CD4-positive, alpha-beta T cell treated with Interleukin-2 at 100 ng/mL for 4 hours (primary cell): ENCODE measurements at places on chromosomes 16 and 17.

- DNase-seq: no peak
These were observed 13.4 kb downstream of the RBBP6 start for GRCh38 chr16:24552705-24553246.

- DNase-seq: no peak
These were observed 31.6 kb downstream of the PHKB start for GRCh38 chr16:47492428-47493377.

DNA sequence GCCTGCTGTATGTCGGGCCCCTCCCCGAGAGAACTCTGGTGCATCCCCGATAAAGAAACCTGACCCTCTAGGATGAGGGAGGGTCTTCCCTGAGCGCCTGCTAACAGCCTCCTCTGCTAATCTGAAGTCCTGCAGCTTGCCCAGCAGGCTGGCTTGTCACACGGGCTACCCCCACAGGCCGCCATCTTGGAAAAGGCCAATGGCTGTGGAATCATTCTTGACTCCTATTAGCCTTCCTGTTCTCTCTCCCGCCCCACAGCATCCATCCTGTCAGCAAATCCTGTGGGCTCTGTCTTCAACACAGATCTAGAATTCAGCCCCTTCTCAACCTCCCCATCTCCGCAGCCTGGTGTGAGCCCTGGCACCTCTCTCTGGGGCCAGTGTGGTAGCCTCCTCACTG is 12.0 kb downstream of the IL4R start:
- DNase-seq: no peak

- DNase-seq: no peak
These were observed 15.3 kb upstream of the RPTOR start for GRCh38 chr17:80529104-80529903.

GRCh38 chr17:29642171-29642611 is 19.5 kb upstream of the CORO6 start:
- DNase-seq: no peak

- DNase-seq: no peak
These were observed 6.6 kb downstream of the POLR2C start for GRCh38 chr16:57469046-57469445.

DNA sequence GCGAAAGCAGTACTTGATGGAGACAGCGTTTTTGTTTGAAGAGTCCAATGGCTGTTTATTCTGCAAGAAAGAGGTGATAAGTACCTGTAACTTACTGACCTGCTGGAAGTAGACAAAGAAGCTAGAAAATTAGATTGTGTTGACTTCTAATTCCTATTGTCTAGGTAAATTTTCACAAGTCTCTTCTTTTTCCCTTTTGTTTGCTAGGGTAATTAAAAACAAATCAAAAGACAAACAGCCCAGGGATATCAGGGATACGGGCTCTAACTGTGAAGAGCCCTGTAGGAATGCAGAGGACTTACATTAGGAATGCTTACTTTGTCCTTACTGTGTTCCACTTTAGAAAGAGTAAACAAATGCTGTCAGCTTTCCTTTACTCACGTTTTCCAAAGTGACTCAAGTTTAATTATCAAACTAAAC is 7.0 kb downstream of the PSME3IP1 start:
- DNase-seq: no peak

- DNase-seq: no peak
These were observed 2.1 kb downstream of the DHRS11 start for GRCh38 chr17:36593656-36594316.
